ENCODE measurements at places on chromosomes 11 and 22. TPM values are rescaled to one million over a fixed set of nuclear protein-coding genes. Genes with fewer than 3 reads are reported as not detected.

OR6T1 gene
- not detected for total RNA-seq

CCND1 gene
- total RNA-seq = 0.19 TPM

OR2D2 gene
- total RNA-seq = not detected

APOBEC3H gene
- total RNA-seq = 25.3 TPM

TCN2 gene
- 0.31 TPM for total RNA-seq

CD59 gene
- total RNA-seq = 79.4 TPM

KDM4D gene
- 1.6 TPM for total RNA-seq

OSBPL5 gene
- total RNA-seq = 4.6 TPM

PLAAT3 gene
- total RNA-seq = 10.3 TPM

CTSF gene
- total RNA-seq = 1.5 TPM

PGA4 gene
- not detected for total RNA-seq

KCNJ1 gene
- total RNA-seq = not detected

PANX3 gene
- total RNA-seq = not detected

P2RX6 gene
- not detected for total RNA-seq

TRPM5 gene
- not detected for total RNA-seq

OR6A2 gene
- total RNA-seq = not detected

ZFPL1 gene
- 28.3 TPM for total RNA-seq

SEC14L6 gene
- 0.17 TPM for total RNA-seq

GLYATL1 gene
- not detected for total RNA-seq

SAA4 gene
- not detected for total RNA-seq

BUD13 gene
- 30.3 TPM for total RNA-seq

DPP3 gene
- total RNA-seq = 76.1 TPM

FGF3 gene
- total RNA-seq = not detected

PLAAT4 gene
- total RNA-seq = 36.3 TPM

Data from activated CD4-positive, alpha-beta memory T cell treated with anti-CD3 and anti-CD28 coated beads for 36 hours (primary cell).